ENCODE measurements at places on chromosomes 1 and 21. TPM values are rescaled to one million over a fixed set of nuclear protein-coding genes. Genes with fewer than 3 reads are reported as not detected.

Gene NBPF4
- not detected for total RNA-seq

- no peak for DNase-seq
Measured at GRCh38 chr1:12383786-12384185, 154.0 kb downstream of the VPS13D start.

- DNase-seq, result no peak
Measured at GRCh38 chr1:39901464-39901713, 328 bp downstream of the MYCL start.

DNA sequence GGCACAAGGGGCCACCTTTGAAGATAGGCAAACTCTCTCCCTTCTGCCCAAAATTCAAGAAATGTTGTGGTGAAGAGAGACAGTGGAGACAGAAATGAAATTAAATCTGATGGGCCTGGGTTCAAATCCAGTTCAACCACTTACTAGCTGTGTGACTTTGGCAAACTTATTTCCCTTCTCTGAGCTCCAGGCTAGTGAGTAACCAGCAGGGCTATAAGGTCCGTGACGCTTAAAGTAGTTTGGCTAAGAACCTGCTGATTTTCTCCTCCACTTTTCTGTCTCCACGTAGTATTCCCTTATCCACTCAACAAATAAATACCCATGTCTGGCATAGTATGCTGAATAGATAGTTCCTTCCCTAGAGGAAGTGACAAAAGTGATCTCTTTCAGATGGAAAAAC lies 1.9 kb downstream of the SLC2A1 start:
- DNase-seq, result no peak

DNA sequence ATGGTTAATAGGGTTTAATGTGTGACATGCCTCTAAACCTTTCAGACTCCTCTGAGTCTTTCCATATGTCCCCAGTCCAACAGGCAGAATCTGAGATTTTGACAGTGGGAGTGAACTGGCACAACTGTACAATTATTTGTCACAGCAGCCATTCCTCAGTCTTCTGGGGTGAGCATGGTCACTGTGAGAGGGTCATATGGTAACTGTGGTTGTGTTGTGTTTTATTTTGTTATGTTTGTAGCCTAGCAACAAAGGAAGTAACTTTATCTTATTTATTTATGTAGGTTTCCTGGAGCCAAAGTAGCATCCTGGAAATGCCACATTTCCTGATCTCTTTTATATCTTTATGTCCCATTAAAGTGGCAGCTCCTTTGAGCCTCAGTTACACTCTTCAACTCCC lies 1067.9 kb downstream of the TTLL7 start:
- no peak for DNase-seq
